Activated T-helper 1 cell treated with anti-CD3 and anti-CD28 coated beads, Interleukin-2, amount 50 U/mL, for 16 hours (primary cell): ENCODE measurements at places on chromosomes 2 and 18.

DNA sequence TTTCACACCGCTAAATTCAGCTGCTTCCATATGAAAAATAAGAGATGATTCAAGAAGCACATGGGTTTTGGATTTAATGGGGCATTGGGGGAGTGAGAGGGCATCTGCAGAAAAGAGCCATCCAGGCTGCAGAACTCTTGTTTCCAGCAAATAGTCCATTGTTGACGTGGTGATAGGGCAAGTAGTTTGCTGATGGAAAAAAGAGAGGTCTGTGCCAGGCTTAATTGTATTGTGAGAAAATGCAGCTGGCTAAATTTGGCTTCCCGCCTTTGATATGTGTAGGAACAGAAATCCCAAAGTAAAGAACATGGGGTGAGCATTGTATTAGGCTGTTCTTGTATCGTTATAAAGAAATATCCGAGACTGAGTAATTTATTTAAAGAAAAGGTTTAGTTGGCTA lies 199.5 kb downstream of the SETBP1 start:
- DNase-seq = no peak

- no peak for DNase-seq
These were observed 209.1 kb downstream of the TFCP2L1 start for GRCh38 chr2:121075641-121076497.

- no peak for DNase-seq
These were observed 12.1 kb downstream of the EPAS1 start for GRCh38 chr2:46309052-46309953.

DNA sequence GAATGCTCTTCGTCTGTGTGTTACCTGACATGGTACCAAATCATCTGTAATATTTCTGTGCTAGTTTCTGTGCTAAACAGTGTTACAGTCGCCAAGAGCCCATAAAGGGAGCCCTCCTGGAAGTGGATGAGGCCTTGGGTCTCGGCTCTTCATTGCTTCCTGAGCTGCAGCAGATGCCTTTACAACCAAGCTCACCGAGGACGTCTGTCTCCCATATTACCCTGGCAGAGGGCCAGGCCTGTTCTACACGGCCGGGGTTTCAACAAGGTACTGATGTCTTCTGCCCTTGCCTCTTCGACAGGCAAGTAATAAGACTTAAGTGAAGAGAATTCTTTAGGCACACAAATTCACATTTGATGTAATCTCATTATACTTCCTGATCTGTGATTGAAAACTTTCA lies 16.8 kb downstream of the RPL31 start:
- no peak for DNase-seq

DNA sequence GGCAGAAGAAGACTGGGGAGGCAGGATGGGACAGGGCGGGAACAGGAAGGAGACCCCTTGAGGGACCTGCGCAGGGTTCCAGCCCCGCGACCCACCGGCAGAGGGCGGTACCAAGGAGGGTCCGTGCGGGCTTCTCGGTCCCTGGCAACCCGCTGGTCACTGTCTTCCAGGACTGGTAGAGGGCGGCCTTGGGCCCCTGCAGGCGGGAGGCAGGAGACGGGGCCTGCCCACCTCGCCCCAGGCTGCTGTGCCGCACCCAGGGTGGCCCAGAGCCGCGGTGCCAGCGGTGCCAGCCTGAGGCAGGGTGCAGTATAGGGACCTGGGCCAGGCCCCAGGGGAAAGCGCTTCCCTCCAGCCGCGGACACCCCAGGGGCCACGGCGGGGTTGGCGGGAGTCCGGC lies 34.5 kb downstream of the NEURL3 start:
- DNase-seq = peak; percentile 26

- DNase-seq = no peak
These were observed 241.1 kb downstream of the BCL2 start for GRCh38 chr18:63078471-63078870.

- DNase-seq = no peak
These were observed 281.9 kb downstream of the ZEB2 start for GRCh38 chr2:144237830-144238627.

- no peak for DNase-seq
These were observed 35.1 kb downstream of the EVA1A start for GRCh38 chr2:75525434-75526310.

DNA sequence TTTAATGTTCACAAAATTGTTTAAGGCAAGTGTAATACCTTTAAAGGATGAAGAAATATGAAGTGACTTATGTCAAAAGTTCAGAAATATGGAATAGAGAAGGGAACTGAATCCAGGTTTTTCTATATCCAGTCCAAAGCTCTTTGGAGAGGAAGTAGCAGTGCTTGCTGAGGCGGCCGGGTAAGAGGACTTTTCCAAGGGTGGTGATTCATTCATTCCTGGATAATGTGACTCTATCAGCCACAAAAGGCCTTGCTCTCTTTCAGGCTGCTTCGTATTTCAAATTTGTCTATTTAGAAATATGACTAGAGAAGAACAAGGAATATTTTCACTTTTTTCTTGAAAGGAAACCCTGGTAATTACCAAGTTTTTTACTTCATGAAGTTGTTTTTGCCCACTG lies 830.1 kb upstream of the ZEB2 start:
- DNase-seq = no peak

- no peak for DNase-seq
These were observed 1102.2 kb upstream of the GYPC start for GRCh38 chr2:125553768-125554167.

- no peak for DNase-seq
These were observed 22.8 kb downstream of the HPCAL1 start for GRCh38 chr2:10325278-10326145.

DNA sequence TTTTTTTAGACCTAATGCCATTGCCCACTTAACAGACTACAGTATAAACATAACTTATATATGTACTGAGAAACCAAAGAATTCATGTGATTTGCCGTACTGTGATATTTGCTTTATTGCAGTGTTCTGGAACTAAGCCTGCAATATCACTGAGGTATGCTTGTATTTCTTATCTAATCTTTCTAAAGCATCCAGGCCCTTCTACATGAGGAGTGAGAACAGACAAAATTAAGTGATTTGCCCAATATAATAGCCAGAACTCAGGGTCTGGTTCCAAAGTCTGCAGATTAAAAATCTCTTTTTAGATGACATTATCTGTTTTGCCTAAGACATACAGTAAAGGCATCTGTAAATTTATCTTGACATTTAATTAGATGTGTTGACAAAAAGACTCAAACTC lies 41.9 kb downstream of the BMPR2 start:
- no peak for DNase-seq

DNA sequence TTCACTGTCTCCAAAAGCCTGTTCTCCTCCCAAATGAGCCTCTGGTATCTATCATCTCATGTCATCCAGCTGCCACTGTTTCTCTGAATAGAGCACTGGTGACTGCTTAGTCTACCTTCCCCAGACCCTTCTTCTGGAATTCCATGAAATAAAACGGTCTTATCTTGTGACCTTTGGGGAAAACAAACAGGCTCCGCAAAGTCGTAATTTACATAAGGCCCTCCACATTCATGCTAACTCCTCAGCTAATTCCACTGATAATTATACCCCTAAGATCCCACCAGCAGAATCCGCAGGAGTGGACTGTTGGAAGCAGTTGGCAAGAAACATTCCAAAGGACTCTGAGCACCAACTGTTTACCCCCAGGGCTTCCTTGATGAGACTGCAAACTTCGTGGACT lies 33.9 kb upstream of the CHN1 start:
- no peak for DNase-seq

DNA sequence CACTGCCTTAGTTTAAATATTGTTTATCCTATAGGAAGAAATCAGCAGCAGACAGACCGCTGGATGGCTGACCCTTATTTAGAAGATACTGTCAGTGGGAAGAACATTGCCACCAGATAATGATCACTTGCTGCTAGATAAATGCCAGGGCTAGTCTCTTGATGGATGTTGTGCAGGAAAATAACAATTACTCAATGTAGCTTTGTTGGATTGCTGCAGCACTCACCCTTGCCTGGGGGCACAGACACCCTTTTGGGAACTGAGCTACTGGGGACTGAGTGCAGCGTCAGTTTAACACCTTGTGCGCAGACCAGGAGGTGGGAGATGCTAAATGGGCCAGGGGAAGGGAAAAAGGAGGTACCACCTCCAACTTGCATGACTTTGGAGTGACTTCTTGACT lies 64.2 kb upstream of the CAPN13 start:
- DNase-seq = no peak

- DNase-seq = no peak
These were observed 111.9 kb downstream of the TFCP2L1 start for GRCh38 chr2:121173112-121173511.

- DNase-seq = no peak
These were observed 14.6 kb downstream of the EML4 start for GRCh38 chr2:42183775-42184174.

DNA sequence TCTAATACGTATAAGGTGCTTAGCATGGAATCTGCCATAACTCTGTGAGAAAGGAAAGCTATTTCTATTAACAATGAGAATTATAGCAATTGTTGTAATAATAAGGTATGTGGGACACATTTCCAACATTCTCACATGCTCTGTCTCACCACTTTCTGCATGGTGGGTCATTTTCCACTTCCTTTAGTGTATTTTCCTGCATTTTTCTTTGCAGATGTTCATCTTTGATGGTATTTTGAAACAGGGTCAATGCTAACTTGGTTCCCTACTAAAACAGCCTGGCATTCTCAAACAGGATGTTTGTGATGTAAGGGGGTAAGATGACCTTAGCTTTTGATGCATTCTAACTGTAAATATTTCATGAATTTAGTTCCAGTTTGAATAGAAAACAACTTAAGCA lies 54.7 kb downstream of the MYO1B start:
- no peak for DNase-seq

DNA sequence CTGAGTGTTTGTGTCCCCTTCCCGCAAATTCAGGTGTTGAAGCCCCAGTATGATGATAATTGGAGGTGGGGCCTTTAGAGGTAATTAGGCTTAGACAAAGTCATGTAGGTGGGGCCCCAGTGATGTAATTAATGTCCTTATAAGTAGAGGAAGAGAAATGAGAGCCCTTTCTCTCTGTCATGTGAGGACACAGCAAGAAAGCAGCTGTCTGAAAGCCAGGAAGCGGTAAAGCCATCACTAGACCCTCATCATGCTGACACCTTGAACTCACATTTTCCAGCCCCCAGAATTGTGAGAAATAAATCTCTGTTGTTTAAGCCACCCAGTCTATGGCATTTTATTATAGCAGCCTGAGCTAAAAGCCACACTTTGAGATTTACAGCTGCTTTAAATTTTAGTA lies 1580.0 kb downstream of the LRP1B start:
- DNase-seq = no peak

- DNase-seq = no peak
These were observed 80.2 kb upstream of the NEUROD1 start for GRCh38 chr2:181760521-181760920.

DNA sequence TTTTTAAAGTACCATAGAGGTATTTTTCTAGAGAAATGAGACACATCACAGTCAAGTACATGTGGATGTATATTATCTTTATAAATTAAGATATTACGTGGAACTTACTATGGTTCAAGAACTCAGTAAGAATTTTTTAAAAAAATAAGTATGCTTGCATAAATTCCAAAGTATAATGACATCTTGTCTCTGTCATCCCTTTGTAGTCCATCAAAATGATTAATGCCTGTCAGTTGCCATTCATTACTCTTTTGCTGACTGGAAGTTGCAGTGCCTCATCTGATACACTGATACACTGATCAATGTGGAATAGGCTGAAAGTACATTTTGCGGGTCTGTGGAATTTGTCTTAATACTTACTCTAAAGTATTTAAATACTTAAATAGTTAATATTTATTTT lies 177.2 kb downstream of the GALNT13 start:
- DNase-seq = no peak

- DNase-seq = no peak
These were observed 158.3 kb upstream of the CAVIN2 start for GRCh38 chr2:192005211-192005610.

DNA sequence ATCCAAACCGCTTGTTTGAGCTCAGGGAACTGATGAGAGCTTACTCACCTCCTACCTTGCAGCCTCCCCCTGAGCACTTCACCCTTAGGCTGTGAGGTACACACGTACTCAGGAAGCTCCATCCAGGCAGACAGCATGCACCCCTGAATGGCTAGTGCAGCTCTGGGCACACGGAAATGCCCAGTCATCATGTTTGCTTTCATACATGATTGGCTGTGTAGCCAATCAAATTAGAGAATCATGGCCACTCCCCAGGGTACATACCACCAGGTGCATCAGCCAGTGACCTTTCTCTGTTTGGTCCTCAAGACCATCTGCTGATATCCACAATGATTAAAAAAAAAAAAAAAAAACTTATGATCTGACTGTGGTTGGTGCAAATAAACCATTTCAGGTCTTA lies 42.1 kb downstream of the RNF152 start:
- DNase-seq = no peak

DNA sequence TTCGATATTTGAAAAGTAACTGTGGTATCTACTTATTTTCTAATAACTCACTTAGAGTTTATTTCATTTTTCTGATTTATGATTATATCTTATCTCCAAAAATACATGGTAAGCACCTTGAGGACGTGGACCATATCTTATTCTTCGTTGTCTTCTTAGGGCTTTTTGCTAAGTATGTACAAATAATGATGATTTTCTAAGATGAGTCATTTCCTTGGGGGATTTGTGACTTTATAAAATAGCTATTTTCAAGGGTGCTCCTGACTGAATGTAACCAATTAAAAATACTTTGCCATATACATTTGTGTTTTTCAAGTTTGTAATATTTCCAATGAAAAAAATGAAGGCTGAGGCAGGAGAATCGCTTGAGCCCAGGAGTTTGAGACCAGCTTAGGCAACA lies 56.3 kb downstream of the GREB1L start:
- DNase-seq = no peak

DNA sequence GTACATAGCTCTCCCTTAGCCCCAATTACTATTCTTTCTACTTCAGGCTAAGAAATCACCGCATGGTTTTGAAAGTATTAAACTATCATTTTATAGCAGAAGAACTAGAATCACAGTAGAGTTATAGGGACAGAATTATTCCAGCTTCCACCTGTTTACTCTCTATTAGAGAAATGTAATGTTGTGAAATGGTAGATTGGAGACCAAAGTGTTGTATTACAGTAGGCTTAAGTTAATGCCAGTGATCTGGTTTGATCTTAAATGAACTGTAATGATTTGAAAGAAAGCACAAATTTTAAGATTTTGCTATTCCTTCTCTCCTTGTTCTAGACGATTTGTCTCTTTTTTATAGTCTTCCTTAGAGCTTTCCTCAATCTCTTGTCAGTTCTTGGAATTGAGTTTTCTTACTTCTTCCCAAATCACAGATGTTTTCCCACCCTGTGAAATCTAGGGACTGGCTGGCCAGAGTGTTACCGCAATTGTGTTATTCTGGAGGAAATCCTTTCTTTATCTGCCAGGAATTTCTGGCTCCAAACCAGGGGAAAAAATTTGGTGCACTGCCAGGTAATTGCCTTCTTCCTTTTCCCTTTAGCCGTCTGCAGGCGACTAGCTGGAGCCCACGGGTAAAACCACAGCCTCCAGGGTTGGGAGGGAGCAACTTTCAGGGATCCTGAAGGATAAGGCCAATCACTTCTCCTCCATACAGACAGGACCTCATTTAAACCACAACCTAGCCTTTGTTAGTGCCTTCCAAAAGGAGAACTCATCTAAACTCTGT lies 51.7 kb downstream of the NOP58 start:
- no peak for DNase-seq

GRCh38 chr18:62898359-62898758 lies 183.0 kb downstream of the PHLPP1 start:
- no peak for DNase-seq
